ENCODE measurements at places on chromosomes 13 and 19. TPM values are rescaled to one million over a fixed set of nuclear protein-coding genes. Genes with fewer than 3 reads are reported as not detected.
A peak's percentile ranks its signal among the peaks of the same experiment; 100 is the strongest.

The RNF225 gene
- 0.61 TPM for total RNA-seq

The ZNF121 gene
- 36.6 TPM for total RNA-seq

The NANOS3 gene
- 2.1 TPM for total RNA-seq

The ZNF583 gene
- 3.1 TPM for total RNA-seq

GRCh38 chr19:16076958-16077611 is 790 bp downstream of the TPM4 start:
- no peaks in the 10 kb centered on the region for H3K27me3 ChIP-seq
- peaks cover 19% of the 10 kb centered on the region for H3K36me3 ChIP-seq
- peaks cover 36% of the 10 kb centered on the region for H3K4me1 ChIP-seq
- no peak for DNase-seq

DNA sequence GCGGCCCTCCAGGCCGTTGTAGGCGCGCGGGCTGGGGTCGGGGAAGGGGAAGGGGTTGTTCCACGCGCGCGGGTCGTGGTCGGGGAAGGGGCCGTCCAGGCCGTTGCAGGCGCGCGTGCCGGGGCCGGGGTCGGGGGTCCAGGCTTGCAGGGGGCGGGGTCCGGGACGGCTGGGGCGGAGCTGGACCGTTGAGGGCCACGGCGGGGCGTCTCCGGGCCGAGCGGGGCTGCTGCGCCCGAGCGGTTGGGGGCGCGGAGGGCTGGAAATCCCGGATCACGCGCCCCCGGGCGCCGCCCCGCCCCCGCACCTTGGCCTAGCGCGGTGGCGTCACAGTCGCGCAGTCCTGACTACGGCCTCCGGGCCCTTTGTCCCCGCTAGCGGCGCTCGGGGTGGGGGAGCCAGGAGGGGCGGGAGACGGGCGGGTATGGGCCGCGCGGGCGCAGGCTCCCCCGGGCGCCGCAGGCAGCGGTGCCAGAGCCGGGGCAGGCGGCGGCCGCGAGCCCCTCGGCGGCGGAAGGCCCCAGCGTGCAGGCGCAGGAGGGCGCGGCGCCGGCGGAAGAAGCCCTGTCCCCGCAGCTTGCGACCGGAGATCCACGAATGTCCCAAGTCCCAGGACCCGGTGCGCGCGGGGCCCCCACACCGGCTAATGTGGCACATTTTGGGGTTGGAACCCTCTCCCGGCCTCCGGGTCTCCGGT is 665 bp downstream of the GPX4 start:
- peak; percentile 54 for DNase-seq
- peak overlapping the region; percentile 78 for H3K4me3 ChIP-seq
- no peaks in the 10 kb centered on the region for H3K27me3 ChIP-seq
- peak overlapping the region; percentile 80 for H3K27ac ChIP-seq
- H3K36me3 ChIP-seq: no peaks in the 10 kb centered on the region

- H3K27me3 ChIP-seq: no peaks in the 10 kb centered on the region
- DNase-seq: no peak
- H3K36me3 ChIP-seq: peaks cover 25% of the 10 kb centered on the region
- H3K4me1 ChIP-seq: peaks cover 20% of the 10 kb centered on the region
- H3K27ac ChIP-seq: peak overlapping the region; percentile 23
- H3K4me3 ChIP-seq: peak overlapping the region; percentile 92
Observed at GRCh38 chr19:8321986-8322637, 816 bp downstream of the RPS28 start.

GRCh38 chr13:48985756-48986155 is 10.0 kb downstream of the FNDC3A start:
- no peak overlapping the region for H3K4me3 ChIP-seq
- H3K27me3 ChIP-seq: no peaks in the 10 kb centered on the region
- no peaks in the 10 kb centered on the region for H3K36me3 ChIP-seq
- DNase-seq: no peak
- H3K4me1 ChIP-seq: no peaks in the 10 kb centered on the region

- peak; percentile 86 for DNase-seq
- H3K4me1 ChIP-seq: peaks cover 13% of the 10 kb centered on the region
- H3K27me3 ChIP-seq: no peaks in the 10 kb centered on the region
- H3K27ac ChIP-seq: no peak overlapping the region
Observed at GRCh38 chr19:17855280-17856152, 4.2 kb upstream of the RPL18A start.

Data from PC-9 (cell line).